ENCODE measurements at places on chromosomes 16 and 17. TPM values are rescaled to one million over a fixed set of nuclear protein-coding genes. Genes with fewer than 3 reads are reported as not detected.
A peak's percentile ranks its signal among the peaks of the same experiment; 100 is the strongest.

DNA sequence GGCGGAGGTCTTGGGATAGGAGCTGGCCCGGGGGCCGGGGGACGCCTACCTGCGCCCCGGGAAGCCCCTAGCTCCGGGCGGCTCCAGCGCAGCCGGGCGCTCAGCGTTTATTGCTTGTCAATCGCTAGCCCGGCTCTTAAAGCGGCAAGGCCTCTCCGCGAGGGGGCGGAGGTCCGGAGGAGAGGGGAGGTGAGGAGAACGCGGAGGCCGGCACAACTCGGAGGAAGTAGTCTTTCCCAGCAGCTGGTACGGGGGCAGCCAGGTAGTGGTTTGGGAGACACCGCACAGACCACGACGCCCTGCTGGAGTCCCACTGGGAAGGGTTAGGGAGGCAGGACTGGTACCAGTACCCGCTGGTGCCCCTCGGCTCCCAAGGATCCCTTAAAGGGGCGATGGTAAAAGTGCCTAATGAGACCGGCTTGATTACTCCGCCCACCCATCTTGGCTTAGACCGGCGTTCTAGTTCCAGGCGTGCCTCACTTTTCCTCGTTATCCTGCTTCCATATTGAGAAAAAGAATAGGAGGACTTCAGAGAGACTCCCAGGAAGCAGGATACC is at the start of gene MPP2:
TSS of gene MPP2 (minus strand) at position 112 of the 557 bp plus-strand sequence. CDS start 3,076 bp downstream, outside the sequence.
- peak; percentile 57 for DNase-seq

DNA sequence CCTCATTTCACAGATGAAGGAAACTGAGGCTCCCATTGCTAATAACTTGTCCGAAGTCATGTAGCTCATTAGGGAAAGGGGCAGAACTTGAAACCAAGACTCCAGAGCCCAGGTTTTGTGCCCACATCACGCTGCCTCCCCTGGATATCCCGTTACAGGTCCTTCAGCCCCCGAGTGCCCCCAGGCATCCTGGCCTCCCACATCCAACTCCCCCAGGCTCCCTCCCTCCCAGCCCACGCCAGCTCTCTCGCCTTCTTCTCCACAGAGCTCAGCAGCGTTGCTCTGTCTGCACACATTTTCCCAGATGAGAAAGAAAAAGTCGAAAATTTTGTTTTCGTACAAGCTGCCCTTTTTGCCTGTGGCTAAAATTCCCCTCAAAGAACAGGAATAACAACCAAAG is 14.3 kb upstream of the METTL22 start:
- DNase-seq, result no peak

DNA sequence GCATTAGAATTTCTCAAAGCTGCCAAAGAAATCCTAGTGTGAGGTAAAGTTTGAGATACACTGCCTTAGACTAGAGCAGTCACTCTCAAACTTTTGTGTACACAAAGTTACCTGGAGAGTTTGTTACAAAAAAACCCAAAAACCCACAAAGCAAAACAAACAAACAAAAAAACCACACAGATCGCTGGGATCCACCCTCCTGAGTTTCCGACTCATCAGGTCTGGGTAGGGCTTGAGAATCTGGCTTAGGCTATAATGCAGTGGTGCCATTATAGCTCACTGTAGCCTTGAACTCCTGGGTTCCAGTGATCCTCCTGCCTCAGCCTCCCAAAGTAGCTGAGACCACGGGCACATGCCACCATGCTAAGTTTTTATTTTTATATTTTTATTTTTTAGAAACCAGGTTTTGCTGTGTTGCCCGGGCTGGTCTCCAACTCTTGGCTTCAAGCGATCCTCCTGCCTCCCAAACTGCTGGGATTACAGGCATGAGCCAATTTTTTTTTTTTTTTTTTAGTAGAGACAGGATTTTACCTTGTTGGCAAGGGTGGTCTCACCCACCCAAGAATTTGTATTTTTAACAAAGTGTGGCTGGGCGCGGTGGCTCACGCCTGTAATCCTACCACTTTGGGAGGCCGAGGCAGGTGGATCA is 22.3 kb upstream of the SMG1 start:
- no peak for DNase-seq

- DNase-seq, result peak; percentile 85
Observed at GRCh38 chr16:56389554-56389953, 35.8 kb downstream of the AMFR start.

DNA sequence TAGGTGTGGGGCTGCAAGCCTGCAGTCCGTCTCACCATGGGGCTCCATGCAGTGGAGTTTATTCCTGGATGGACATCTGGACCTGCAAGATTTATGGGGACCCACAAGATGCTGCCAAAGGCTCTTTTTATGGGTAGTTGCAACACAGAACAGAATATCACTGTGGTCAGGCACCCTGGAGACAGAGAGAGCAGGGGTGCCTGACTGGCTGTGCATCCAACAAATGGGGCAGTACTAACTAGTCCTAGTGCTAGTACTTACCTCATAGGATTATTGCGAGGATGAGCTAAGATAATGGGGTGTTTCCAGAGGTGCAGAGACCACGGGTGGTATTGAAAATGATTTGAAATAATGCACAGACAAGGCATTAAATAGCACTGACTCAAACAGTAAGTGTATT is 42.4 kb upstream of the MMP2 start:
- DNase-seq, result no peak

DNA sequence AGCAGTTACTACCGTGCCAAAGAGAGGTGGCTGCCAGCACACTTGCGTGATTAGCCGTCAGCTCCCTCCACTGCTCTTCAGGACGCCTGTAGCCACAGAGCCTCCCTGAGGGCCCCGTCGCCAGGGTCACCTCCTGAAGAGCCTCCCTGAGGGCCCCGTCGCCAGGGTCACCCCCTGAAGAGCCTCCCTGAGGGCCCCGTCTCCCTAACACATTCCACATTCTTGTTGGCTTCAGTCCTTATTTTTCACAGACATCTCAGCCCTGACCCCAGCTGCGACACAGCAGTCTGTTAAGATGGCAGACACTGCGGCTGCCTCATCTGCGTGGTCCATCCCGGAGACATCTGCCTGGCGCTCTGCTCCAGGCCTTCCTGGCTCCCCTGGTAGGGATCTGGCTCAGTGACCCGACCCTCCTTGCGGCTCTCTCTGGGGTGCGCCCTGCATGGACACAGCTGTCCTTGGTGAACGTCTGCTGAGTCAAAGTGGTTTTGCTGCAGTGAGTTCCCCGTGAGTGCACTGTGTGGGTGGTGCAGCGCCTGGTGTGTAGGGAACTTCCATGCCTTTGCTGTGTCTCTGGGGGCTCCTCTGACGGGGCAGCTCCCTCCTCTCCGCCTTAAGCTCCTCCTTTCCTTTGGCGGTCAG is 11.4 kb downstream of the ACSF3 start:
- DNase-seq, result no peak

GRCh38 chr17:29238133-29238850 is 8.4 kb upstream of the CRYBA1 start:
- peak; percentile 46 for DNase-seq

GRCh38 chr16:31519759-31520431 is 7.8 kb upstream of the AHSP start:
- no peak for DNase-seq

GRCh38 chr16:3553138-3553923 is 23.9 kb downstream of the NLRC3 start:
- DNase-seq, result no peak

DNA sequence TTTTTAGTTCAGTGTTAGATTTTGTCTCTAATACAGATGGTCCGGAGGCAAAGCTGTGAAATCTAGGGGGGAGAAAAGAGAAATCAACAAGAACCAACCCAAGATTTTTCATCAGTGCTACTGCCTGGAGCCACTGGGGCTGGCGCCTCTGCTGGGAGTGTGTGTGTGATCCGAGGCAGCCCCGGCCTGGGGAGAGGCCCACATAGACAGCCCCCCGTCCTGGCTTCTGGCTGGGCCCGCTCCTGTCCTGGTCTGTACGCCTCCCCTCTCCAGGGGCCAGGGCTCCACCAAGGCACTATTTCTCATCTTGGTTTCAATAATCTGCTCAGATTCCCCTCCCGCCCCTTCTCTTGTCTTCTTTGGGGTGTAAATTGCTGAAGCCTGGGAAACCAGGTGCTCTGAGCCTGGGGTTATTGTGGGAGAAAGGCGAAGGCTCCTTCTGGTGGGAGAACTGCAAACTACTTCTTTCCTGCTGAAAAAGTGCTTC is 7.8 kb downstream of the BAHCC1 start:
- no peak for DNase-seq

DNA sequence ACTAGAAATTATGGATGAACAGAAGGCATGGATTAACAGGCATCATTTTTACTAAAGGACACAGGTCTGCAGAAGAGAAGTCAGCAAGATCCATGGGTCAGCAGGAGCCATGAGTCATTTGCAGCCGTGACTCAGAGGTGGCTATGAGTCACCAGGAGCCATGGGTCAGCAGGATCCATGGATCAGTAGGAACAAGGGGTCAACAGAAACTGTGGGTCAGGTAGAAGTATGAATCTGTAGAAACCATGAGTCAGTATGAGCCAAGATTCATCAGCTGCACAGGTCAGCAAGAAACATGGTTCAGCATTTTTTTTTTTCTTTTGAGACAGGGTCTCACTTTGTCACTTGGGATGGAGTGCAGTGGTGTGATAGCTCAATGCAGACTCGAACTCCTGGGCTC is 58.2 kb upstream of the HS3ST4 start:
- peak; percentile 27 for DNase-seq

DNA sequence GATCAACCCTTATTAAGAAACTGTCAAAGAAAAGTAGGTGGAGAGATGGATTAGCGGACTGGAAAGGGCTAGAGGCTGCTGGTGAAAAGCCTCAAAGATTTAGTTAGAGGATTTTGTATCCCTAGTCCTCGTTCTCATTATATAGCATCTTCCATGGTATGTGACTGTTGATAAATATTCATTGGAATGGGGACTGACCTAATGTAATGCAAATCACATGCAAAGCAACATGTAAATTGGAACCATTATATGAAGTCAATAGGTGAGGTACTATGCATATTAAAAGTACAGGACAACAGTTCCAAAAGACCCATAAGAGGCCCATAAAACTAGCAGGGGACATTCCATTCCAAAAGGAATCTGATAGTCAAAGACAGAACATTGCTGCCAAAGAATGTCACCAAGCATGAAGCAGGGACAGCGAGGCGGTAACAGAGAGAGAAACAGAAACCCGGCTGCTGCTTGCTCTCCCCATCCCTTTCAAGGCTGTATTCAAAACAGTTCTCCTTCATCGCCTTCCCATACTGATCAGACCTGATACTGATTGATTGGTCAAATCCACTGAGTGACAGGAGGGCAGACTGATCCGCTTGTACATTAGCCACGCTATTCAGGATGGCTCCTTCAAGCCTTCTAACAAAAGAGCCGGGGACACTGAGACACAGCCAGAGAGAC is 44.5 kb downstream of the SOX9 start:
- no peak for DNase-seq

DNA sequence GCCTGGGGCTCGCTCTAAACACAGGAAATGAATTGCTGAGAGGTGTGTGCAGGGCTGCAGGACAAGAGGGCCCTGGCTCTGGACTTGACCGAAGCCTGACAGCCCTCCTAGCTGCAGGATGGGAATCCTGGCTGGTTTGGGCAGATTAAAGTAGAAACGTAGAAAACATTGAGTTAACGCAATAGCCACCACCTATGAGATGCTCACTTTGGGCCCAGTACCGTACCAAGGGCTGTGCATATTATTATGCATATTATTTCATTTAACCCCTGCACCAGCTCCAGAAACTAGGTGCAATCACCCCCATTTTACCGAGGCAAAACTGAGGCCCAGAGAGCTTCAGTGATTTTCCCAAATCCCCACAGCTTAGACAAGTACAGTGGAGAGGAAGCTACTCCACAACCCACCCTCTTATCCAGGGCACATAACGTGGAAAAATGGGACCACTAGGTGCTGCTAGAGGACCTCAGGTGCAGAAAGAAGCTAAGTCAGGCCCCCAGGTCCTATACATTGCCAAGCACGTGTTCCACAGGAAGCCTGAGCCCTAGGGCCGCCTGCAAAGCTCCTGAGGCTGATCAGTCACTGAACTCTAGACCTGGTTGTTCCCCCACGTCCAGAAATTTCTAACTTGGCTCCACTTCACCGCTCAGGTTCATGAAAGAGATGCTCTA is 79.2 kb downstream of the MYH11 start:
- DNase-seq, result peak; percentile 37

DNA sequence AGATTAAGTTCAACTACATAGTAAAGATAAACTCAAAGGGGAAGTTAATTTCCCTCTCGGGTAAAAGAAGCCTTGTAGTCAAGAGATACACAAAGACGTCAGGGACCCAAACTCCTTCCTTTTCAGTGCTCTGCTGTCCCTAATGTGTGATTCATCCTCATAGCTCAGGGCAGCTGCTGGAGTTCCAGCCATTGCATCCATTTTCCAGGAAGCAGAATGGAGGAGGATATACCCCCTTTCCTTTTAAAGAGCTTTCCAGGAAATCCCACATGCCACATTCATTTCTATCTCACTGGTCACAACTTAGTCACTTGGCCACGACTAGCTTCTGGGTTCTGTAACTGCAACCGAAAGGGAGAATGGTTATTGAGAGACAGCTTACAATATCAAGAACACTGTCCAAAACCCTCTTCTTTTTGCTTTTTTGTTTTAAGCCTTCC is 95.3 kb downstream of the SOCS1 start:
- DNase-seq, result peak; percentile 35

GRCh38 chr17:20934288-20934687 is 108.5 kb downstream of the USP22 start:
- no peak for DNase-seq

The HOXB7 gene
- 26.1 TPM for total RNA-seq

The RAD51D gene
- total RNA-seq, result 4.2 TPM

The KRT12 gene
- not detected for total RNA-seq

The GCGR gene
- not detected for total RNA-seq

The RGS11 gene
- not detected for total RNA-seq

The AXIN2 gene
- 3.1 TPM for total RNA-seq

Measured in RPMI7951 (cell line).